Daoy (cell line): ENCODE measurements at places on chromosomes 12 and 14. TPM values are rescaled to one million over a fixed set of nuclear protein-coding genes. Genes with fewer than 3 reads are reported as not detected.

DNA sequence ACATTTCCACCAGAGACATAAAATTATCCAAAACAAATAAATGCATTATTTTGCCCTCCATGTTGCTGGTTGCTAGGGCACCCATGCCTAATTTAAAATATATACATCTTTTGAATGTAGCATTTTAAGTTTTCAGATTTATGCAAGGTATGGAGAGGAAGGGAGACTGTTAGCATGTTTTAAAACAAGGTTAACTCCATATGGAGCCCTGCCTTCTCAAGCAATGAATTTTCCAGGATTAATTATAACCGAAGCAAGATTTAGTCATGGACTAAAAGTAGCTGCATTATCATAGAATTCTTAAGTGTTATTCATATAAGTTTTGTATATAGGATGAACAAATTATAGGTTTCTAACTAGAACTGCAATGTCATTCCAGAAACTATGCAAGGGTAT lies 37.2 kb downstream of the TRMT5 start:
- DNase-seq = no peak

DNA sequence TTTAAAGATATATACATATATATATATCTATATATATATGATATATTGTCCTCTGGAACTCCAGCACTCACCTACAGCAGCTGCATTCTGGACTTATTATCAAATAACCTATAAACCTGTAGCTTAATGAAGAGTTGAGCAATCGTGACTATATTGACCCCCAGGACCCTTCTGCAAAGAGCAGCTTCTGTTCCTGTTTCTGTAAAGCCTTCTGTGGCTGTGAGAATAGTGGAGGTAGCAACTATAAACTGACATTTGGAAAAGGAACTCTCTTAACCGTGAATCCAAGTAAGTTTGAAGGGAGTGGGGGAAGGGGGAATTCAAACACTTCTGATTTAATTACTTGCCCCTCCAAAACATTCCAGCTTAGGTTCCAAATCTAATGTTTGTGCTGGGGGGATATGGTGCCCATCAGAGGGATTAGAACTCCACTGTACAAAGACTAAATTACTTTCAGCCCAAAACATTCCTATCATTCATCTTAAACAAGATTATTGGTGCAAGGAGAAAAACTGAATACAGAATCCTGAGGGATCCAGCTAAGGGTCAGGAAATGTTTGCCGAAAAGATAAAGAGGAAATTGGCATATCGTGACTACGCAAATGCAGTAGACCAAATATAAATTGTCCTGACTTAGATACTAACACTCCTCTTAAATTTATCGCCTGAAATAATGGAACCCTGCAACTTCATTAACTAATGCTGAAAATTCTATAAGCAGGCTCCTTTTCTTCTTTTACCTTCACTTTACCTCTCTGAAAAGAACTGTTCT lies 106.1 kb downstream of the DAD1 start:
- no peak for DNase-seq

DNA sequence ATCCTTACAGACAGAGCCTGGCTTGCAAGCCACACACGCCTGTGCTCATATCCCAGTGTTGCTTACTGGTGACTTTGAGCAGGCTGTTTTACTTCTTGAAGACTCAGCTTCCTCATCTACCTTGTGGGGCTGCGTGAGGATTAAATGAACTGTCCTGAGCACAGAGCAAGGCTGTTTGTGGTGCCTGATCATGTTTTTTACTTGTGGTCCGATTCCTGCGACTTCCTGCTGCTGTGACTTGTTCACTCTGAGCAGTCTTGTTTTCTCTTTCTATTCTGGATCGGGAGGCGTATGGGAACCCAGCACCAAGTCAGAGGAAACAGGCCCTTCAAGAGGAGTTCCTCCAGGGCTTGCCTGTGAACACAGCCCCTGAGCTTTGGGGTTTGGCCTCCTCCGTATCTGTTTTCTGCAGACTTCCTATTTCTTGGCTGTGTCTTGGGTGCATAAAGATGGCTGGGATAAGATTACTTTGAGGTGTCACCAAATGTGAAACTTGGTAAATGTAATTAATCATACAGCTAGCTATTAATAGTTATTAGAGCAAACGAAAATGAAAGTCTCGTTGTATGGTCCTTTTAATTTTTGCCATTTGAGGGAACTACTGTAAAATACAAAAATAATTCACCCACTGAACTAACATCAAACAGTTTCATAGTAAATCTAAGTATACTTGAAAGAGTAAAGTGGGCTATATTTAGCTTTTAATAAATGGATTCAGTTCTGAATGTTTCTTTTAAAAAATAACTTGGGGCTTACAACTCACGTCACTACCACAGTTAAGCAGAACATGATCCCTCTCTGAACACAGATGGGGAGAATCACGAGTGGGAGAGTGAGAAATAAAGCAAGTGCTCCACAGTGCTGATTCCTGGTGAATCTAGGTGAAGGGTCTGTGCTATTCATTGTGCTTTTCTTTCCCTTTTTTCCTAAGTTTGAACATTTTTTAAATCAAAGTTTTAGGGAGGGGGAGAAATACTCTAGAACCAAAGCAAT lies 251.5 kb downstream of the FOXN3 start:
- DNase-seq = no peak

DNA sequence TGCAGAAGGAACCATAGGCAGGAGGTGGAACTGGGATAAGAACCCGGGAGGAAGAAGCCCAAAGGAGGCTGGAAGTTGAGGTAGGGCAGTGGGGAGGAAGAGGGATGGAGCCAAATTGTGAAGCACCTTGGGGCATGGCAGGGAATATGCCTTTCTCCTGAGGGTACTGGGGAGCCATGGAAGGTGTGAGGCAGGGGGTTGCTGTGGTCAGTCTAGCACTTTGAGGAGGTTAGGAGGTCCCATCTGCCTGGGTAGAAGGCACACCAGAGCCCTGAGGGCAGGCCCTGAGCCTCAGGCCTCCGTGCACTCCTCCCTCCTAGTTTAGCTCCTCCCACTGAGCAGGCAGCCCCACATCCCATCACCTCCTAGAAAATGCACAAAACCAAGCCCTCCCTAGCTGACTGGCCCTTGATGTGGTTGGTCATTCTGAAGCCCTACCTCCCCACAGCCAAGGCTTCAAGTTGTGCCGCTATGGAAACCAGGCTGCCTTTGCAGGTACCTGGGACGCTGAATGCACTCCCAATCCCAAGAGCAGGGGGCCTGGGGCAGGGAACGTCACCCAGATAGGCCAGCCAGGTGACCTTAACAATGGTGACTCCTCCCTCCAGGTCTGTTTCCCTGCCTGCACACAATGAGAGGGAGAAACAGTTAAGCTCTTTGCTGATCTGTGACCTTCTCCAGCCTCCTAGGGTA lies 15.1 kb downstream of the PHETA1 start:
- DNase-seq = no peak

GRCh38 chr14:75283162-75283832 lies 4.7 kb downstream of the FOS start:
- no peak for DNase-seq

DNA sequence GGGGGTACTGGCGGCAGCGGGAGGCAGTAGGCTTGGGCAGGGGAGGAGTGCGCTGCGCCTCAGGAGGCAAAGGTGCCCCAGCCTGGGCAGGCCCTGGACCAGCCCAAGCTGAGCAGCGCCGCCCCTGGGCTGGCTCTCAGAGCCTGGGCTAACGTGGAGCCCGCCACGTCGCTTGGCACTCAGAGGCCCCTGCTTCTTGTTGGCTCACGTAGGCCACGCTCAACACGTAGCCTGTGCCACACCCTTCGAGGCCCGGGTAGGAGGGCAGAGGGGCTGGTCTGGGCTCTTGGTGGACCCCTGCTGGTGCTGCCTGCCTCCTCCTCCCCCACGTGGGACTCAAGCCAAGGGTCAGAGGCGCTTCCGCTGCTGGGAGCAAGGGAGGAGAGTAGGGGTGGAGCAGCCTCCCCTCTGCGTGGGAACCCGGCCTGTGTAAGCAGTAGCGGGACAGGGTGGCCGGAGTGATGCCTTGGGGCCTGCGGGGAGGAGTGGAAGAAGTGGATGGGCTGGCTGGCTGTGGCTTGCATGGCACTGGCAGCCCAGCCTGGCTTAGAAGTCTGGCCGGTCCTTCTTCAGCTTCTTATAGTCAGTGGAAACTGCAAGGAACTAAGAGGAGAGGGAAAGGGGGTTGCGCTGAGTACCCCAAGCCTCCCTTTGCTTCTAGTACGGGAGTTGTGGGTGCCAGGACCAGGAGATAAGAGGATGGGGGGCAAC lies 5.7 kb downstream of the SHMT2 start:
- DNase-seq = peak; percentile 61

- peak; percentile 85 for DNase-seq
Measured at GRCh38 chr14:90495357-90496276, 98.8 kb downstream of the CALM1 start.

- DNase-seq = peak; percentile 82
Measured at GRCh38 chr12:11746024-11746771, 96.7 kb downstream of the ETV6 start.

DNA sequence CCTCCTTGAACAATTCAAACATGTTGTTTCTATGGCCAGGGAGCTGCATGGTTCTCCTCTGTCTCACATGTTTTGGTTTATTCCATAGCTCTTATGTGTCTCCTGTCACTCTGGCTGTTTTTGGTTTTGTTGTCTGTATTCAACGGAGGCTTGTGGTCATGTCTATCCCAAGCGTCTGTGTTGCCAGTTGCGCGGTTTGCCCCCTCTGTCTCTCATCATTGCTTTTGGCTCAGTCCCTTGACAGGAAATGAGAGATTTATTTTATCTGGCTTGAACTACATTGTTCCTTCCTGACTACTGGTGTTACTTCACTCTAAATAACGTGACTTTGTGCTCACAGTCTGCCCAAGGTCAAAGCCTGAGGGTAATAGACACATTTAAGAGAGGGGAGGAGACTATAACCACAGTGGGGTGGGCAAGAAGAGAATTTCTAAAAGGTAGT lies 96.4 kb upstream of the SOX5 start:
- DNase-seq = peak; percentile 88

DNA sequence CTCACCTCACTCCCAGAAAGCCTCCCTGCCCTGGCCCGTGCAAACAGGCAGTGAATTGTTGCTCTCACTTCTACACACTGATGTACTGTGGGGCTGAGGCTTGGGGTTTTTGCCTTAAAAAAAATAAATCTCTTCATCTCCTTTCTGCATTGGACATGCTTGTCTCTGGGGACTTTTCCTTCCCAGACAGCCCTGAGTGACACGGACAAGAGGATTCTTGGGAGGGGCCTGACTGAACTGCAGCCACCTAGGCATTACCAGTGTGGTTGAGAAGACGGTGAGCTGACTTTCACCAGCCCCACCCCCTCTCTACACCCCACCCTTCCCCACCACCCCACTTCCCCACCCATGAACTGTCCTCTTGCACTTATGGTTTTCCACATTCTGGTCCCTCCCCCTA lies 51.6 kb upstream of the PARP11 start:
- no peak for DNase-seq

DNA sequence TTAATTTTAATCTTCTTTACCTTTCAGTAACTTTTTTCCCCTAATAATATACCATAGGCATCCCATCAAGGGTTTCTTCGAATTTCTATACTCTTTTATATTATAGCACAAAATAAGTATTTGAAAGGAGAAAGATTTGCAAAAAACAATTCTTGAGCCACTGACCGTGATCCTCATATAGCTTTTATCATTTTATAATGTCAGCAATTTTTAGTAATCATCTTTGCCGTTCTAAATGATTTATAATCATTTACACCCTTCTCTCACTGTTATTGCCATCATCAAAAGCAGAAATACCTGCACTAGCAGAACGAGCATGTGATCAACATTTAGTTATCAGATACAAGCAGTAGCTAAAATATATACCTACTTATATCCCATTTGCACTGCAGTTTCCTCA lies 16.9 kb downstream of the PTPRQ start:
- DNase-seq = no peak

GRCh38 chr12:94595152-94595551 lies 55.2 kb downstream of the TMCC3 start:
- DNase-seq = peak; percentile 57

- peak; percentile 47 for DNase-seq
Measured at GRCh38 chr14:100641274-100641860, 54.1 kb upstream of the BEGAIN start.

DNA sequence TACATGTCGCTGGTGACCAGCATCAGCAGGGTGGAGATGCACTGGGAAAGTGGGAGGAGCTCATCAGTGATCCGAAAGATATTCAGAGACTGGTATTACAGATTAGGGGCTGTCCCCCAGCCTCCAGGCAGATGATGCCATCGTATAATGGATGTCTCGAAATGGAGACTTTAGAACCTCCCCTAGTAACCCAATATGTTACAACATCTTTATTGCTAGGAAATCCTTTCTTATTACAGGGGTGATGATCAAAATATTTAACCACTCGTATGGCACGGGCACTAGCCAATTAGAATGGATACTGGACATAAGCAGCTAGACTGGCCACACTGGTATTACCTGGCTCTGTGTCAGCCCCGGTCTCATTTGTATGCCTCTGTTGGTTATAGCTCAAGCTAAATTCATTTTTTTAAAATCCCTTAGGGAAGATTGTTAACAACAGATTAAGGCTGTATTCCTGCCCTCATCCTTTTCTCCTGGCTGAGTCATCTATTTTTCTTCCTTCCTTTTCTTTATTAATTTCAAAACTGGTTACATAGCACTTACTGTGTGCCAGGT lies 10.8 kb upstream of the CEBPE start:
- DNase-seq = no peak

GRCh38 chr14:25121337-25122129 lies 71.6 kb upstream of the STXBP6 start:
- DNase-seq = peak; percentile 62

GRCh38 chr12:88247241-88247643 lies 105.1 kb downstream of the TMTC3 start:
- DNase-seq = peak; percentile 80

GRCh38 chr14:30559638-30560091 lies 707 bp downstream of the G2E3 start:
- DNase-seq = peak; percentile 70

The RIMBP2 gene
- total RNA-seq = 1.4 and 2.2 TPM in 2 replicates

The RNASE11 gene
- total RNA-seq = 0.17 TPM in 1 of 2 replicates, not detected in the other

The TESPA1 gene
- total RNA-seq = 1.1 and 5.8 TPM in 2 replicates

The AHNAK2 gene
- 10.4 and 10.5 TPM in 2 replicates for total RNA-seq

The AKAP3 gene
- 0.97 and 4.5 TPM in 2 replicates for total RNA-seq

The GALC gene
- 16.8 and 19.3 TPM in 2 replicates for total RNA-seq

The B3GNT4 gene
- not detected in 2 replicates for total RNA-seq
